ENCODE measurements at places on chromosomes 11 and 22.

DNA sequence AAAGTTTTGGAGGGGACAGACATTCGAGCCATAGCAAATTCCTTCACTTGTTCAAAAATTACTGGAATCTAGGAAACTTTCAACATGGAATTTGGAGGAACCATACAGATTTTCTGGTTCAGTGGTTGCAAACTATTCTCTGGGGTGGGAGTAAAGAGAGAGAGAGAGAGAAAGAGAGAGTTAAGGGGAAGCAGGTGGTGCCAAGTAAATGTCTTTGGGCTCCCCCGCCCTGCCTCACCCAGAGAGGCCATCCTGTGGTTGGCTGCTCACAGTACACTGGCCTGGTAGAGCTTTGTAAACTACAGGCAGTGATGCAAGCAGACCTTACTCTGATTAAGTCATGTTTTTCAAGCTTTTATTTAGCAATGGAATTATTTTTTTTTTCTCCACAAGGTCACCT lies 82.6 kb downstream of the ADAMTS15 start:
- no peak for DNase-seq

DNA sequence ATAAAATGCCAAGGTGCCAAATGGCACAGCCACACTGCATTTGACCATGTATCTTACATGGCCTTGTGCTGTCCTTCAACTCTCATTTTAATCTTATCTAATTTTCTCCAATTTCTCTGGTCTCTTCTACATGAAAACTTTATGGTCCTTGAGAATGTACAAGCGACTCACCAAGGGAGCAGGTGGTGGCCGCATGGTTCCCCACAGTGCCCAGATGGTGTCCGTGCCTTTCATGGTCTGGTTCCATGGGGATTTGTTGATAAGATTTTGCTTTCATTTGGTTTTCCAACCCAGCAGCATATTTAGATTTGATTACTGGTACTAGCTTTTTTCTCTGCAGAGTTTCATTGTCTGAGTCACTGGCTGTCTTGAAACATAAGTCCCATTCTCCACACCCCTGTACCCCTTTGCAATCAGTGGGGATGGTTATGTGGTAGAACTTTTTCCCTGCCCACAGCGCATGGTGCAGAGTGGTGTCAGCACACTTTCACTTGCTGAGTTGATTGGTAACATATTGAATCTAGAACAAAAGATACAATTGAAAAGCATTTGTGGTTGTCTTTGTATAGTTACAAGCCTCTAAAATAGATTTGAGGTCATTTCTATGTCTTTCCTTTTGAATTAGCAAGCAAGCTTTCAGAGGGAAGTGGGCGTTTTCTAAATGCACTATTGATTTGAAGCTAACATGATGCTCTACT lies 24.1 kb downstream of the ZNRF3 start:
- DNase-seq: no peak

DNA sequence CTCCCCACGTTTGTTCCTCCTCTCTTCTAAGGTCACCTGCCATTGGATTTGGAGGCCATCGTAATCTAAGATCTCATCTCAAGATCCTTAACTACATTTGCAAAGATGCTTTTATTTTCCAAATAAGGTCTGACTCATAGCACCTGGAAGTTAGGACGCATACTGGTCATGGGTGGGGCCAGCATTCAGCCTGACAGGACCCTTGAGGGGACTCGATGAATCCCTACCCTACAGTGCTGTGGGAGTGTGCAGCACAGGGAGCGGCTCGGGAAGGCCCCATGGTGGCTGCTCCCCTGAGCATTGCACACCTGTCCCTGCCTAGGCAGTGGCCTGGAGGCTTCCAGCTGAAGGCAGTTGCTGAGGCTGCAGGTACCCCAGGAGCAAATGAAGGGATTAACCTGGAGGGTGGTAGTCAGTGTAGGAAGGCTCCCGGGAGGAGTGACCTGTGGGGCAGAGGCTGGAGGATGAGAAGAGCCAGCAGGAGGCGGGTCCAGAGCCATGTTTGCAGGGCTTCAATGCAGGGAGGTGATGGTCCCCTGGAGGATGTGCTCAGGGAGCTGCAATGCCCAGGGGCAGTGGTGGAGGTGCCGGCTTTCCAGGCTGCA lies 362.2 kb downstream of the CTTN start:
- DNase-seq: no peak

GRCh38 chr11:119567688-119568582 lies 145.0 kb upstream of the THY1 start:
- peak; percentile 70 for DNase-seq

DNA sequence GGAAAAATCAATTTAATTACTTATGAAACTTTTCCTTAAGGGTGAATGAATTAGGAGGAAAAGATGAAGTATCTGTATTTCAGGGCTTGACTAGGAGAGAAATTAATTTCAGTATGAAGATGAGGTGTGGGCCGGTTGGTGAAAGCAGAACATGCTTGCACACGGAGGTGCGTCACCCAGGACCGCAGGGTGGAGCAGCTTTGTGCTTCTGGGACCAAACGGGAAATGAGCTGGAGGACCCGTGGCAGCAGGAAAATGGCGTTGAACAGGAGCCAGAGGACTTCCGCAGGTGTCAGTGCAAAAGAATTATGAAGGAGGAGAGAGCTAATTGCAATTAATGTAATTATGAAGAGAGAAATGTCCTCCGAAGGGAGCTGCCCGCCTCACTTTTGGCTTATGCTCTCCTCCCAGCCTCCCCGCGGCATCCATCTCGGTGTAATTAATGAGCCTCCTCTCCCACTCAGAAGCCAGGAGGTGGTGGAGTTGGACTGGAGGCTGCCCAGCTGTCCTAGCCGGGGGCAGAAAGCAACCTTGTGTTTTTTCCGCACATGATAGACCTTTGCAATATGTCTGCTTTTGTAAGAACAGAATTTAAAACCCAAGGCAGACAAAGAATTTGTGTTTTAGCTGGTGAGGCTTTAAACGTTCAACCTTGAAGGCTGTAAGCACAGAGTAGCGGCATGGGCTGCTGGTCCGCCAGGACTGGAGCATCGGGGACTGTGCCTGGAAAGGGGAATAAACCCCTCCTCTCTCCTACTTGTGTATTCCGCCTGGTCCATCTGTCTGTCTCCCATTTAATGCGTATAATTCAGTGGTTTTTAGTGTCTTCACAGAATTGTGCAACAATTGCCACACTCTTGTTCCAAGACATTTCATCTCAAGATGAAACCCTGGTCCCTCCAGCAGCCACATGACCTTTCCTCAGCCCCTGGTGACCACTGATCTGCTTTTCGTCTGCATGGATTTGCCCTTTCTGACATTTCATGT lies 180.6 kb downstream of the TBC1D22A start:
- peak; percentile 14 for DNase-seq

GRCh38 chr11:34644669-34645406 lies 23.9 kb downstream of the EHF start:
- no peak for DNase-seq

- DNase-seq: no peak
Measured at GRCh38 chr22:29352778-29353177, 35.6 kb downstream of the AP1B1 start.
